Calu3 (cell line): ENCODE measurements at places on chromosomes 4 and X.

DNA sequence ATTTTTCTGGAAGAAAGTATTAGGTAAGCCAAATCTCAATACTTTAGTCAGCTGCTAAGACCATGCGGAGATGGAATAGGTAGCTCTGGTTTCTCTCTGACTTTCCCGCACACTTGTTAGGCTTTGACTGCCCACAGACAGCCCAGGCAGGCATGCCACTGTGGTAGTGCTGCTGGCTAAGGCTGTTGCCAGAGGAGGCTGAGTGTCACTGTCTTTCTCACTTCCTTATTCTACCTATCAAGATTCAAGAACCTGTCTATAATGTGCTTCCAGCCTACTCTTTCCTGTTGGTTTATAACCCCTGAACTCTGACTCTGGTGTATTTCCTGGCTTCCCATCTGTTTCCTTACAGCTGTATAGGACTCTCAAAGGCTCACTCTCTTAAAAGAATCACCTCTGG lies 81.8 kb upstream of the TRPC5 start:
- no peaks in the 10 kb centered on the region for H3K36me3 ChIP-seq
- DNase-seq: no peak
- no peaks in the 10 kb centered on the region for H3K27me3 ChIP-seq
- H3K4me3 ChIP-seq: no peak overlapping the region

DNA sequence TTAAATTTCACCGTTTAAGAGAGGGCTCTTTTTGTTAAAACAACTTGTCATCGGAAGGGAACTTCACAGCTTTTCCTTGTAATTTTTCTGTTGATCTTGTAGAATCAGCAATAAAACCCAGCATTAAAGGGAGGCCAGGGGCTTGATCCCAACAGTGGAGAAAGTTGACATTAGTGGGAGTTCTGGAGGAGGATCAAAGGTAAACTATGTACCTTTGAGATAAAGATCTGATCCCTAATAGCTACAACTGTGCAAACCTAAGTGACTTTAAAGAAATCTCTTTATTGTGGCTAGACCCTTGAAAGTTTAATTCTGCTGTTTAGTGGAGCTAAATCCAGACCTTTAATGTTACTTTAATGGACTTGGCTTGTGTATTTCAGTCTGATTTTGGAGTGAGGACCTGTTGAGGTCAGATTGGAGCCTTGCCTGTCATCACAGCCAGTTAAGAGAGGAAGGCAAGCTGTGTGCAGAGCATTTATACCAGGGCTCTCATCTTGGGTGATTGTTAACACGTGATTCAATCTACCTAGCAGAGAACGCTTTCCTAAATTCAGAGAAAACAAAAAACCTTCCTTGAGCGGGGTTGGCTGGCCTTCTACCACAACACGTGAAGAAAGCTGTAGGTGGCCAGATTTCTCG lies 1.7 kb downstream of the DOCK11 start:
- peaks cover 11% of the 10 kb centered on the region for H3K4me1 ChIP-seq
- H3K27me3 ChIP-seq: peaks cover 27% of the 10 kb centered on the region
- no peak overlapping the region for H3K27ac ChIP-seq
- DNase-seq: no peak
- H3K4me3 ChIP-seq: no peak overlapping the region

DNA sequence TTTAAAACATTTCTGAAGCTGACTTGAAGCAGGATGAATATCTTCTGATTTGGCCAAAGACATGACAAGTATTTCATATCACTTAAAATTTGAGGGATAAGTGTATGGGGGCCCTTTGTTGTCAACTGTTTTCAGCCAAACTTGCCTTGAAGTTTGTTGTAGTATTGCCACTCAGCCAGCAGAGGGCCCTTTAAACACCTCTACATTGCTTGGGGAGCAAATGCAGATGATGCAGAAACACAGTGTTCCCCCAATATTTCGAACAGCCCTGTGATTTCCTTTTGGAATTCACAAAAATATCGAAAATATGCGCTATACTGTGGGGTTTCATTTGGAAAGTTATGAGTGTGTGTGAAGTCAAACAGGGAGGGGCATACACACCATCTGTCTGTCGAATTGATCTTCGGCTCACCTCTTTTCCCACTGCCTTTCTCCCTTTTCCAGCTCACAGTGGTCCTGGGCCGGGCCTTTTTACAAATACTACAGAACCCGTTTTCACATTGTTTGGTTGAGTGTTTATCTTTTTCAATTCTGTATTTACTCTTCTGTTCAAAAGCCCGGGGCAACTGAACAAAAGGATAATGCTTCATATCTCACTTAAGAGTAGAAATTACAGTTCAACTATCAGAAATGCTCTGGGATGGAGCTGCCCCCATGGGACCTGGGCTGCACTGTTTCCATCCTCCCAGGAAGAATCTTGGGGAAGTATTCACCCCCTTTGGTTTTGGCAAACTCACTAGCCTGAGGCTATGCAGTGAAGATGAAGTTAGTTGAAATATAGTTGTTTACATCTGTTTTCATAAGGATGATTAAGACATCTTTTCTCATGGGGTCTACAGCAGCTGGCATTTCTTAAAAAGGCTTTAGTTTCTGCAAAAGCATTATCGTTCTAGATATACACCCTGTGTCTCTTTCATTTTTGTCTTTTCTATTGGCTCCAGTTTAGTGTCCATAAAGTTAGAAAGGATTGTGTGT lies 137.6 kb downstream of the EGF start:
- no peaks in the 10 kb centered on the region for H3K4me1 ChIP-seq
- H3K36me3 ChIP-seq: peaks cover 3% of the 10 kb centered on the region
- no peak overlapping the region for H3K4me3 ChIP-seq
- H3K27ac ChIP-seq: no peak overlapping the region
- DNase-seq: peak; percentile 18

DNA sequence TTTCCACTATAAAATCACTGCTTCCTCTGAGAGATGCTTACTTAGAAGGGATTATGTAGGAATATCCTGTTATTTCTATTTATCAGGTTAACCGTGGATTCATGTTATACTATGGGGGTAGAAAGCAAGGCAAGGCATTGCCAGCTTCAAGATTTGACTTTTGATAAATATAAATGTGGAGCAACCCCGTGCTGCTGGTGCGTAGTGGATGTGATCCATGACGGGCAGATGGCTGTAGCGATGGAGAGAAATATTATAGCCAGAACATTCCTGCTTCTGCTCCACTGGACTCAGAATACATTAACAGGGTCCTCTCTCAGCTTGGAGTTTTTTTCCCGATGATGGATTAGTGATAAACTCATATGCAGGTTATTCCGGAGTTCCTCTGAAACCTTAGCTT lies 157.6 kb downstream of the TENM3 start:
- no peaks in the 10 kb centered on the region for H3K4me1 ChIP-seq
- no peak overlapping the region for H3K27ac ChIP-seq
- H3K27me3 ChIP-seq: no peaks in the 10 kb centered on the region
- peaks cover 3% of the 10 kb centered on the region for H3K36me3 ChIP-seq
- no peak overlapping the region for H3K4me3 ChIP-seq
- no peak for DNase-seq

DNA sequence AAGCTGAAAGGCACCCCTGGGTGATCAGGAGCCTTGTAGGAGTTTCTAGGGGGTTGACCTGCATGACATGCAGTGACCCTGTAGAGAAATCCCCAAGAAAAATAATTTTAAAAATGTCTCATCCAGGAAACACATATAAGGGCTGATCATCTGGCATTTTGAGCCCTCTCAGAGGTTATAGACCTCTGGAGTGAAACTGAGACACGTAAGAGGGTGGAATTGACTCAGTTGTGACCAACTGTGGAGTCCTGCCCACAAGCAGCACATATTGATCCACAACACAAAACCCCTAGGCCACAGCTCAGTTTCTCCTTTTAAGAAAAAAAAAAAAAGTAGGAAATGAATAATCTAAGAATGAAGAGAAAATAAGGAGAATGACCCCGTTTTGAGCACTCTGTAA lies 32.5 kb upstream of the MTMR8 start:
- H3K27ac ChIP-seq: no peak overlapping the region
- no peaks in the 10 kb centered on the region for H3K27me3 ChIP-seq
- H3K4me1 ChIP-seq: no peaks in the 10 kb centered on the region
- no peaks in the 10 kb centered on the region for H3K36me3 ChIP-seq

GRCh38 chrX:9534686-9535085 lies 69.8 kb downstream of the TBL1X start:
- H3K27me3 ChIP-seq: no peaks in the 10 kb centered on the region
- H3K4me1 ChIP-seq: peaks cover 2% of the 10 kb centered on the region
- no peaks in the 10 kb centered on the region for H3K36me3 ChIP-seq
- H3K4me3 ChIP-seq: no peak overlapping the region
- H3K27ac ChIP-seq: no peak overlapping the region

DNA sequence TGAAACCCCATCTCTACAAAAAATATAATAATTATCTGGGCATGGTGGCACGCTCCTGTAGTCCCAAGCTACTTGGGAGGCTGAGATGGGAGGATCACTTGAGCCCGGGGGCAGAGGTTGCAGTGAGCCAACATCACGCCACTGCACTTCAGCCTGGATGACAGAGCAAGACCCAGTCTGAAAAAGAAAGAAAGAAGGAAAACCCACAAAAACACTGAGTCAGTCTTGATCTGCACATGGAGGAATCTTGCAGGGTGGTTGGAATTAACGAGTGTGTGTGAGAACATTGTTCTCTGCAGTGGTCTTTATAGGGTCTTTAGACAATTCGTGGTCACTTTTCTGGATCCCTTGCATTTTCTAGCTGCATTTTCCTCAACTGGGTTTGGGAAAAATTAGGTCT lies 23.2 kb downstream of the ADD1 start:
- no peak overlapping the region for H3K27ac ChIP-seq
- no peak for DNase-seq
- peaks cover 35% of the 10 kb centered on the region for H3K4me1 ChIP-seq
- no peaks in the 10 kb centered on the region for H3K36me3 ChIP-seq
- no peak overlapping the region for H3K4me3 ChIP-seq

DNA sequence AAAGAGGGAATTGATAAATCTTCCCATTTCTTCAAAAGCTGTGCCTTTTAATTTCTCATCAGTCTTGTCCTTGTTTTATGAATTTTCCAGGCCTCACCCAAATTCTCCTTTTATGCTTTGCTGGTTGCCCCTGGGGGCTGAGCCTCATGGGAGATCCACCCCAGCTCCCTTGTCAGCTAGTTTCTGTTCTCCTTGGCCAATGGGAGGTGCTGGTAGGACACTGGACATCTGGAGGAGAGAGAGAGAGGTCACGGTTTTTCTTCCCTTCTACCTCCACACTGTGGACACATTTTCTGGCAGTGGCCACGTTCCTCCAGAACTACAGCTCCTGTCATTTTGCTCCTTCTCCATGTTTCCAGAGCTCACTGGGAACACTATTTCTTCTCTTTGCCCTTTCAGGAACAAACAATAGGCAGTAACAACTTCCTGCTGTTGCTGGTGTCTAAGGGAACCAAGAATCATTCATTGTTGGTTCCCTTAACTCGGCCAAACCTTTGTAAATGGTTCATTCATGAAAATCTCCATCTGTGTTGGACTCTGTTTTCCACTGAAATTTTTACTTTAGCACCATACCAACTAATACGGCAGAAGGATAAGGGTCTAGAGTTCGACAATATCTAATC lies 334.5 kb downstream of the GPAT3 start:
- no peak overlapping the region for H3K4me3 ChIP-seq
- no peaks in the 10 kb centered on the region for H3K27me3 ChIP-seq
- no peak for DNase-seq
- H3K27ac ChIP-seq: no peak overlapping the region
- H3K36me3 ChIP-seq: no peaks in the 10 kb centered on the region

GRCh38 chrX:152900937-152901445 lies 3.1 kb downstream of the ZNF185 start:
- no peaks in the 10 kb centered on the region for H3K27me3 ChIP-seq
- H3K36me3 ChIP-seq: peaks cover 8% of the 10 kb centered on the region
- H3K4me1 ChIP-seq: peaks cover 18% of the 10 kb centered on the region
- no peak overlapping the region for H3K4me3 ChIP-seq

DNA sequence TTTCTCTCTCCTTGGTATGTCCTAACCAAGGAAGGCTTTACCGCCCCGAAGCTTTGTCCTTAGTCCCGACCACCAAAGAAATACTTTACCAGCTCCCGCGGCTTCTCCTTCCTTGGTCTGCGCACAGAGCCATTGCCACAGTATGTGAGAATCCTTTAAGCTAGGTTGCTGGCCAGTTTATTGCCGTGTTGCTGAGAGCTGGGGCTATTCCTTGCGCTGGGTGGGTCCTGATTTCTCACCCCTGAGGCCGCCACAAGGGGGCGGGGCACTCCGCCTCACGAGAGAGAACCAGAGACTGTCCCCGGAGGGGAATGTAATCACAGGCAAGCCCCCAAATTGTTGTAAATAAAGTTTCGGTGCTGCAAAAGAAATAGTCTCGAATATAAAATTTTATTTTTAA lies 331.0 kb upstream of the PCDH10 start:
- H3K4me3 ChIP-seq: no peak overlapping the region
- H3K27ac ChIP-seq: no peak overlapping the region
- no peaks in the 10 kb centered on the region for H3K27me3 ChIP-seq
- no peak for DNase-seq

GRCh38 chrX:71945237-71945805 lies 34.7 kb downstream of the NHSL2 start:
- H3K27ac ChIP-seq: no peak overlapping the region

GRCh38 chrX:67545893-67546495 lies 2.2 kb downstream of the AR start:
- H3K4me1 ChIP-seq: no peaks in the 10 kb centered on the region
- no peaks in the 10 kb centered on the region for H3K36me3 ChIP-seq
- no peak overlapping the region for H3K4me3 ChIP-seq
- H3K27ac ChIP-seq: no peak overlapping the region

DNA sequence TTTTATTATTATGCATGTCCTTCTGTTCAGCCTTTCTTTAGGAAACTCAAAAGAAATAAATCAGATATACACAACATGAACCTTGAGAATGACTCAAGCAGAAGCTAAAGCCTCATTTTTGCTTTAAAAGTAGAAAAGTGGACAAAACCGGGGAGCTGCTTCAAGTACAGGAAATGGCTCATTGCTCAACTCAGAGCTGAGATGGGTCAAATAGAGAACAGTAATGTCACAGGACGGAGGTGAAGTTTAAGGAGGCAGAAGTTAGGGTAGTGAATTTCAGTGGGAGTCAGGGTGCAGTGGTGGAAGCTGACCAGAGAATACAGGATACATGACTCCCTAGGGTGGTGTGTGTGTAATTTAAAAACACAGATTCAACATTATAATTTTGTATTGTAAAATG lies 22.2 kb downstream of the PHKA2 start:
- H3K27ac ChIP-seq: no peak overlapping the region
- H3K4me1 ChIP-seq: no peaks in the 10 kb centered on the region
- H3K27me3 ChIP-seq: no peaks in the 10 kb centered on the region
- no peak for DNase-seq
- H3K36me3 ChIP-seq: no peaks in the 10 kb centered on the region

- H3K27me3 ChIP-seq: no peaks in the 10 kb centered on the region
- H3K4me1 ChIP-seq: no peaks in the 10 kb centered on the region
- no peak for DNase-seq
- H3K36me3 ChIP-seq: no peaks in the 10 kb centered on the region
- H3K4me3 ChIP-seq: no peak overlapping the region
Observed at GRCh38 chr4:182604161-182604622, 313.0 kb downstream of the DCTD start.

- no peak overlapping the region for H3K27ac ChIP-seq
- no peak for DNase-seq
- peaks cover 6% of the 10 kb centered on the region for H3K36me3 ChIP-seq
- H3K27me3 ChIP-seq: no peaks in the 10 kb centered on the region
- no peak overlapping the region for H3K4me3 ChIP-seq
Observed at GRCh38 chr4:128271551-128271950, 16.1 kb downstream of the PGRMC2 start.
